GM10248 (cell line): ENCODE measurements at places on chromosomes 4 and X.

GRCh38 chr4:60952921-60953320, 247.2 kb upstream of the ADGRL3 start:
- DNase-seq: no peak

- DNase-seq: no peak
Measured at GRCh38 chr4:8088966-8089491, 69.6 kb downstream of the ABLIM2 start.

- DNase-seq: peak; percentile 34
Measured at GRCh38 chr4:112735474-112735951, 98.6 kb downstream of the LARP7 start.

GRCh38 chr4:156330436-156331031, 376.9 kb upstream of the CTSO start:
- DNase-seq: no peak

- no peak for DNase-seq
Measured at GRCh38 chrX:13090339-13091110, 46.1 kb upstream of the FAM9C start.

GRCh38 chrX:21158678-21159077, 215.5 kb upstream of the CNKSR2 start:
- DNase-seq: no peak

GRCh38 chr4:175457956-175458355, 354.1 kb downstream of the GPM6A start:
- no peak for DNase-seq

GRCh38 chr4:59553721-59554091, 1646.4 kb upstream of the ADGRL3 start:
- DNase-seq: no peak

DNA sequence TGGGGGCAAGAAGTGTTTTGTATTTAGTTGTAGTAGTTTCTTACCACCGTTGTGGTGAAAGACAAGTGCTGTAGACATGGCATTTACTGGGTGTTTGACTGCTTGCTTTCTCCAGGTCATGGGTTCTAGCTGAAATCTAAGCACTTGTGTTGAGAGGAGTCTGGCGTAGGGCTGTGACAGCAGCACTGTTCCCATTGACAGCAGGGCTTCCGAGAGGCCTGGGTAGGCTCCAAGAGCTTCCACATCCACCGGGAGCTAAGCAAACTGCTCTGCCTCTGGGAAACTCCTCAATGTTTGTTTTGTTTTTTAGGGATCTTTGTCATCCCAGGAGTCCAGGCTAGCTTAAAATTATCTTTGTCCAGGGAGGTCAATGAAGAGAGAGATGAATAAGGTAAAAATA, 44.3 kb downstream of the BMPR1B start:
- DNase-seq: no peak

- DNase-seq: no peak
Measured at GRCh38 chr4:6905516-6906445, 3.8 kb upstream of the TBC1D14 start.

GRCh38 chr4:11367371-11367770, 61.3 kb downstream of the HS3ST1 start:
- no peak for DNase-seq

- DNase-seq: no peak
Measured at GRCh38 chrX:53990171-53990570, 54.1 kb downstream of the PHF8 start.

DNA sequence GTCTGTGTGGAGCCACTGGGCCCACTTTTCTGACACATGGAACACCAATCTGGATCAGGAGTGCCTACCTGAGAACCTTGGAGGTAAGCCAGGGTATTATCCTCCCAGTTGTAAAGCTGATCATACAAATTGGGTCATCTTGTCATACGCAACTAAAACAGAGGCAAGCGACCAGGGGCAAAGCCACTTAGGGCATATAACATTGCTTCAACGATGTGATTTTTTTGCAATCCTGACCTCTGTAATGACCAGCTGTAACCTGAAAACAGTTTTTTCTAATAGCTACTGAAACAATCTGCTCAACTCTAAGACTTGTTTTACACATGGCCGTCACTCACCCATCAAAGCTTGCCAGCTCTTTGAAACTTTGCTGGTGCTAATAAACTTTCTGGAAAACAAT, 261.5 kb upstream of the AGTR2 start:
- no peak for DNase-seq

DNA sequence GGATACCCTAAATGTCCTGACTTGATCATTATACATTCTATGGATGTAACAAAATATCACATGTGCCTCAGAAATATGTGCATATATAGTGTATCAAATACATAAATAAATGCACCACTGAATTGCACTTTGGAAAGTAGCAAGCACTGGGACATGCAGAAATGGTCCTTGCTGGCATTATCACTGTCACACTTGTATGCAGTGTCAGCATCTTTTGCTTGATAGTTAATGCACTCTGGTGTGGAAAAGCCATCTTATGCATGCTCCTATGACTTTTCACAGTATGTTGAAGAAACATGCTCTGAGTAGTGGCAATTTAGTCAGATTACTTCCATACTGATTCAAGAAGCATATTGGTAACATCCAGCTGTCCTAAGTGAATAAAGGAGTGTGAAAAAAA, 27.5 kb upstream of the REPS2 start:
- no peak for DNase-seq

GRCh38 chr4:84678976-84679744, 96.2 kb downstream of the CDS1 start:
- DNase-seq: no peak

DNA sequence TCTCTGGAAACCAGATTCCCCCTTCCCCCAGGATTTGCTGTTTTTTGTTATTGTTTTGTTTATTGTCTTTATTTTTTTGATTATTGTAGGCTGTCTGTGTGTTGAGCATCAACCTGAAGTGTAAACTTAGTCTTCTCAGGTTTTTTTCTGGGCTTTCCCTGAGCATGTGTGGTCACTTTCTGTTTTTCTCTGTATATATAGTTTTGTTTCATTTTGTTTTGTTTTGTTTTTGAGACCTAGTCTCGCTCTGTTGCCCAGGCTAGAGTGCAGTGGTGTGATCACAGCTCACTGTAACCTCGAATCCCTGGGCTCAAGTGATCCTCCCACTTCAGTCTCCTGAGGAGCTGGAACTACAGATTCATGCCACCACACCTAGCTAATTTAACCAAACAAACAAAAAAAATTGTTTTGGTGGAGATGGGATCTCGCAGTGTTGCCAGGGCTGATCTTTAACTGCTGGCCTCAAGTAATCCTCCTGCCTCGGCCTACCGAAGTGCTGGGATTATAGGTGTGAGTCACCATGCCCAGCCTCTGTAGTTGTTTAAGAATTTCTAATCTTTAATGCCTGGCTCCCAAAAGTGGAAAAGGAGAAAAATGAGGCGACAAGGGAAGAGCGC, 9.1 kb downstream of the IL13RA1 start:
- DNase-seq: no peak

- DNase-seq: no peak
Measured at GRCh38 chr4:76666944-76667532, 230.9 kb downstream of the SOWAHB start.

DNA sequence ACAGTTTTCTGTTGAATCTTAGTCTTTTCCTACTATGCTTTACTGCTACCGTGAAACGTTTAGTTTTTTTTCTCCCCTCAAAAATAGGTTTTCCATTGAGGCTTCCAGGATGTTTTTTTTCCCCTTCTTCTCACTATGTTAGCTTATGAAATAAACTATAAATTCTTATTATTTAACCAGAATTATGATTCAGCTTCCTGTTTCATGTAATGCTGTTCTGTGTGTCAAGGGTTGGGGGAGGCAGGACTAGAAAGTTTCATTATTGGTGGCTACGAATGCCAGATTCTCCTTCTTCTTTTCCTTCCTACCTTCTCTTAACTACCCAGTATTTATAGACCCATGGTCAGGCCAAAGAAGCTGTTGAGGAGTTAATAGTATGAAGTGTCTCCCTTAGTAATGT, 11.8 kb downstream of the CLCN5 start:
- no peak for DNase-seq

DNA sequence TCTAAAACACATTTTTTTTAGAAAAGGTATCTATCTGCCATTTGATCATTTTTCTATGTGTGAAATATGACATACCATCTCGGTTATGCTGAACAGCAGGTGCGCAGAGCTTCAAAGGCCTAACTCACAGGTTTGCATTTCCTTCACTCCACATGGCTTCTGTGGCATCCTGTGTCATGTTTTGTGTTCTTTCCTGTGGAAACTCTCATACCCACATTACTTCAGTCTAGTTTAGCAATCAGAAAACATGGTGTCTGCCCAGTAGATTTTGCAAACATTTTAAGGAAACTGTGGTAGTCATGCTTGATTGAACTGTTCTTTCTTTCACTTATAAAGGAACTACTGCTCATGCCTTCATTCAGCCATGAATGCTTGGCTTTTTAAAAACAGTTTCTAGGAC, 11.3 kb upstream of the ARAP2 start:
- DNase-seq: peak; percentile 42

DNA sequence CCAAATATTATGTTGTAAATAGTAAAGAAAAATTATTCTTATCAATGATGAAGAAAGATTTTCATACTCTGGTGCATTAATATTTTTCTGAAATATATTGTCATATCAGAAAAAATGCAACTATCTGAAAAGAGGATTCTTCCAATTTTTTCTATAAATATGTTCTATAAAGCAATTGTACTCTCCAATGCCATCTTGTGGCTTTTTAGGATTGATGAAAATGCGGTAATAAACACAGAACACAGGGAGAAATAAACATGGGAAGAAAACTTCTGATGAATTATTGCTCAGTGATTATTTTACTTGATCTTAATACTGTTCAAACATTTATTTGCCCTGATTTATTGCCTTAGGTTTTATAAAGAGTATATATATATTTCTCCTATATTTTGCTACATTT, 215.4 kb downstream of the IL1RAPL1 start:
- no peak for DNase-seq

- DNase-seq: no peak
Measured at GRCh38 chr4:184994010-184994622, 24.2 kb upstream of the HELT start.

- DNase-seq: no peak
Measured at GRCh38 chrX:88908056-88908455, 161.0 kb downstream of the CPXCR1 start.

GRCh38 chr4:17203797-17204196, 305.4 kb upstream of the LDB2 start:
- DNase-seq: no peak

DNA sequence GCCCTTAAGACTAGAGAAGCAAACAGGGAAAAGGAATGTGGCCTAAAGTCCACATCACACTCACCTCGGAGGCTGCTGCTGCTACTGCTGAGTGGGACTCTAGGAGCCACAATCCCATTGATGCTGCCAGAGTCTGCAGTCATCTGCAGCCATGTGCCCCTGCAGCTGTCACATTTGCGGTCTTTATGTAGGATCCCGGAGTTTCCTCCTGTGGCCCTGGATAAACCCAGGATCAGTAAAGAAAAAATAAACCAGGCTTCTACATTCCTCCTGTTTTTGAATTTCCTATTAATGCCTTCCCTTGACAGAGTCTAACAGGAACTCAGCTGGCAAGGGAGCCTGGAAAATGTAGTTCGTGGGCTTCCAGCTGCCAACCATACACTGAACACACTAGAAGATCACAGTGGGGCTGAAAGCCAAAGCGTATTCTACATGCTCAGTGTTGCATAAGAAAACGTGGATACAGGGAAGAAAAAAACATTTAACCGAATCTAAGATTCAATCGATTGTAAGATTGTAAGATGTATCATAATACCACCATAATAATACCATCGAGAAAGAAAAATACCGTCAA, 10.3 kb upstream of the PHEX start:
- no peak for DNase-seq

DNA sequence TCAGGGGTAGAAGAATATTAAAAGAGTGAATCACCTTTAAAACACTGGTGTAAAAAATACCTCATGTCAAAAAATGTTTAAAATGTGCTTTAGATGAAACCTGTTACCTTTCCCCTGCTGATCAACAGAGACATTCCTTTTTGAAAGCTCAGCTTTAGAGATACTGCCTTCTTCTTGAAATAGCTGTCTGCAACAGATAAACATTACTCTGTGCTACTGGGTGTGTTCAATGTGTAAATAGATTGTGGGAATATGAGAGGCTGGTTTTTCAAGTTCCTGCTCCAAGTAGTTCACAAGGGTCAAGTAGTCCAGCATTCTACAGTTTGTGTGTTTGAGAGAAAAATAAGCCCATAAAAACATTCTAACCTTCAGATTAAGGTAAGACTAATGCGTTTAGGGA, at the start of gene SYTL5:
TSS of gene SYTL5 (plus strand) at position 263 of the 400 bp plus-strand sequence. CDS start 27,337 bp downstream, outside the sequence.
- DNase-seq: no peak

- DNase-seq: no peak
Measured at GRCh38 chr4:29309050-29309449, 1411.1 kb upstream of the PCDH7 start.

DNA sequence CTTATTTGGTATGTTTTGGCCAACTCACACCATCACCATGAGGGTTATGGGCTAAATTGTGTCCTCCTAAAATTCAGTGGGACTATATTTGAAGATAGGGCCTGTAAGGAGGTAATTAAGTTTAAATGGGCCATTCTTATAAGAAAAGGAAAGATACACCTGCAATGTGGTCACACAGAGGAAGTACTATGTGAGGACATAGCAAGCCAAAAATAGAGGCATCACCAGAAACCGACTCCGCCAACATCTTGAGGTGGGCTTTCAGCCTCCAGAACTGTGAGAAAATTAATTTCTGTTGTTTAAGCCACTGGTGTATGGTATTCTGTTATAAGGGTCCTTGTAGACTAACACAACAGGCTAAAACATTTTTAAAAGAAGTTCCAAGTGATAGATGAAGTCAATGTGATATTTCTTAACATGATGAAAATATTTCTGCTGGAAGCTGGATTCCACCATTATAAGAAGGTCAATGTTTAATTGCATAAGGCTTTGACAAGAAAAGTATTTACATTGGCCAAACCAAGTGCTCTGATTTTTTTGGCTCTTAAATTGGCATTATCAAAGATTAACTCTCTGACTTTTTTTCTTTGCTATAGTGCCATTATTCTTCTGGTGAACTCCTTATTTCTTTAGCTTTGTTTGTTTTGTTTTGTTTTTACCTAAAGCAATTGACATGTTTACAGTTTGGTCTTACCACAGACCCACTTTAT, 540.9 kb downstream of the PPARGC1A start:
- no peak for DNase-seq

- DNase-seq: no peak
Measured at GRCh38 chr4:123034023-123034422, 111.6 kb upstream of the NUDT6 start.

DNA sequence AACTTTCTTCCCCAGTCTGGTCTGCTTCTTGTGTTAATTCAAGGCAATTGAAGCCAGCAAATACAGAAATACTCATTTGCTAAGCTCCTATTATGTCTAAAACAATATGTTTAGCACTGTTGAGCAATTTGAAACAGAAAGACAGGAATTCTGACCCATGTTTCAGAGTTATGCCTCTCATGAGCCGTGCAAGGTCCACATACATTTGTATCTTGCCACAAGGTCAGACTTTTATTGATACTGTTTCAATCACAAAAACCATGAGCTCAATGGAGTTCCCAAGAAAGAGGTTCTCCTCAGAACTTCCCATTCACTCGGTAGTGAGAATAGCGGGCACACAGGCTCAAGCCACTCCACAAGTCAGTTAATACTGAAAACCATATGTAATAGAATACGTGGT, 47.6 kb upstream of the SPRY1 start:
- no peak for DNase-seq
